ENCODE measurements at places on chromosomes 6 and 20.

DNA sequence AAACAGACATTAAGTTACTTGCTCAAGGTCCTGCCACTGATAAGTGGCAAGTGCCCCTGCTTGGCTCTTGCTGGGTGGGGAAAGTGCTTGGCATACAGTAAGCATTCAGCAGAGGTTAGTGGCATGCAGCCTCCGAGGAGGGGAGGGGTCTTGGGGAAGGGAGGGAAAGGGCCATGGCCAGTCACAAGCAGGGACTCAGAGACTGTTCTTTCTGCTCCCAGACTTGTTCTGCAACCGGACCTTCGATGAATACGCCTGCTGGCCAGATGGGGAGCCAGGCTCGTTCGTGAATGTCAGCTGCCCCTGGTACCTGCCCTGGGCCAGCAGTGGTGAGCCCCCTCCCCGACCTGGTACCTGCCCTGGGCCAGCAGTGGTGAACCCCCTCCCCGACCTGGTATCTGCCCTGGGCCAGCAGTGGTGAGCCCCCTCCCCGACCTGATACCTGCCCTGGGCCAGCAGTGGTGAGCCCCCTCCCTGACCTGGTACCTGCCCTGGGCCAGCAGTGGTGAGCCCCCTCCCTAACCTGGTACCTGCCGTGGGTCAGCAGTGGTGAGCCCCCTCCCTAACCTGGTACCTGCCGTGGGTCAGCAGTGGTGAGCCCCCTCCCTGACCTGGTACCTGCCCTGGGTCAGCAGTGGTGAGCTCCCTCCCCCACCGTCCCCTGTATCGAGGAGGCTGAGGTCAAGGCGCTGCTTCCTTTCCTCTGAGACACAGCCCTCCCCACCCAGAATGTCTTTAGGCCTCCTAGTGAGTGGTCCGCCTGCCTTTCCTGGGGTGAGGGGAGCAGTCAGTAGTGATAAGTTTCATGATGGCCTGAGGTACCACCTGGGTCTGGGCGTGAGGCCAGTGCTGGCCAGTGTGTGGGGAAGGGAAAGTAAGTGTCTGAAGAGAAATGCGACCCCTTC is 8.9 kb downstream of the GLP1R start:
- no peak for DNase-seq

DNA sequence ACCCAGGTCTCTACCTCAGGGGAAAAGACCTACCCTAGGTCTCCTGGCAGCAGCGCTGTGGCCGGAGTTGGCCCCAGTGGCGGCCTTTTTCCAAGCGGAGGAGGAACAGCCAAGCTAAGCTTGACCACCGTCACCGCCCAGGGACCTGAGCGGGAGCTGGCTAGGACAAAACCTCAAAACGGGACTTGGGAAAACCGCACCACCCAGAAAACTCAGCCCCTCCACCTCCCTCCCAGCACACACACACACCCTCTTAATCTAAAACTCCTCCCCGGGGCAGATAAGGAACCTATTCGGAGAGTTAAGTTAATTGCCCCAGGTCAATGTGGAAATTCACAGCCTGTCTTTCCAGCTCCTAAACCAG is 2.7 kb upstream of the TRERF1 start:
- DNase-seq, result no peak

GRCh38 chr6:130865793-130866192 is 38.6 kb downstream of the SMLR1 start:
- DNase-seq, result no peak

- no peak for DNase-seq
Observed at GRCh38 chr6:20693466-20694063, 159.3 kb downstream of the CDKAL1 start.

- no peak for DNase-seq
Observed at GRCh38 chr6:90905351-90905750, 318.5 kb upstream of the MAP3K7 start.

DNA sequence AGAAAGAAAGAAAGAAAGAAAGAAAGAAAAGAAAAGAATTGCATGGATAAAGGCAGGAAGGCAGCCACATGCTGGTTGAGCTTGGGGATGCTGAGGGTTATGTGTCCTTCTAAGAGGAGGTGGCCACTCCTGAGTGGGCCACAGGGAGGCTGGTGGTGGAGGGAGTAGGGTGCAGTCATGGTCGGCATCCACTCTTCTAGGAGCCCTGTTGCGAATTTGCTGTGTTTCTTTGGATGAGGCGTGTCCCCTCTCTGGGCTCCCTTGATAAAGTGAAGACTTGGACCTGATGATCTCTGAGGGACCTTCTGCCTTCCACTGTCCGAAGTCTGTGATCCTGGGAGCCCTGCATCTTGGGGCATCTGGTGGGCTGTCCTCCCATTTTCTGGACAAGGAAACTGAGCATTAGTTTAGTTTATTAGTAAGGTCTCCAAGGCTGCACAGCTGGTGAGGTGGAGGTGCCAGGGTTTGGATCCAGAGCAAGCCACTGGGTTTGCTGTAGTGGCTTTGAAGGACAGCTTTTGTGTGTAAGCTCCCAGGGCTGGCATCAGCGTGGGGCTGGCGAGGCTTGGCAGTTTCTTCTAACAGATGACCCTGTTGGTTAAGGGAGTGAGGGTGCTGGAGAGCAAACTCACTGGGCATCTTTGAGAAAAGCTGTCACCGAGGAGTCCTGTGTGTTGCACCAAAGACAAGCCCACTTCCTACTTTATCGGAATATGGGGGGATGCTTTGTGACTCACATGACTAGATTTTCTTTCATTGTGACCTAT is 4.3 kb downstream of the DLGAP4 start:
- no peak for DNase-seq

DNA sequence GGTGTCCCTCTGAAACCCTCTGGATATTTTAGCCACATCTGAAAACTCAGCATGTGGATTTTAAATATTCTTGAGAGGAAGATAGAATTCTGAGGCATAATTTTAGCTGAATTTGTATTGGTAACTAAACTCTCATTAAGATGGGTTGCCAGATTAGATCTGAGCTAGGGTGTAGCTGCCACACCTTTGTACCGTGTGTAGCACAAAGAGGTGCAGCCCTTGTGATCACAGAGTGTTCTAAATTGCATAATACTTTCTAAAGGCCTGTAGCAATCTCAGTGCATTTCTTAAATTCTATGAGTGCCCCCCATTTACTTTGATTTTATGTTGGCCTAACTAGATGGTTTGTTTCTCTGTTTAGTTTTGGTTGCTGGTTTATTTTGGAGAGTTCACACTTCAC is 53.0 kb downstream of the FLRT3 start:
- no peak for DNase-seq

DNA sequence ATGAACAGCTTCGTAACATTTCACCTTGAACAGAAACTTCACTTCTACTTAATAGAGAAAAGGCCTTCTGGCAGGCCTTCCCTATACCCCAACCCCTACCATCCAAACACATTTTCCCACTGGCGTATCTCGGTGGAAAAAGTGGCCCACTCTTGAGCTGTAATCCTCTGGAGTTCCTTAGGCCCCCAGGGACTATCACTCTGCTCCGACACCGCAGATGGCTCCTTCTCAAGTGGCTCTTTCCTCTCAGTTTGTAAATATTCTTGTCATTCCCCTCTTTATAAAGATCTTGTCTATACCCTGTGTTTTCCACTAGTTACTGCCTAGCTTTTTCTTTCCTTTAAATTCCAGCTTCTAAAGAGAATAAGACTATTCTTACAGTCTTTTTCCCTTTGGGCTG is 108.7 kb downstream of the MYB start:
- no peak for DNase-seq

DNA sequence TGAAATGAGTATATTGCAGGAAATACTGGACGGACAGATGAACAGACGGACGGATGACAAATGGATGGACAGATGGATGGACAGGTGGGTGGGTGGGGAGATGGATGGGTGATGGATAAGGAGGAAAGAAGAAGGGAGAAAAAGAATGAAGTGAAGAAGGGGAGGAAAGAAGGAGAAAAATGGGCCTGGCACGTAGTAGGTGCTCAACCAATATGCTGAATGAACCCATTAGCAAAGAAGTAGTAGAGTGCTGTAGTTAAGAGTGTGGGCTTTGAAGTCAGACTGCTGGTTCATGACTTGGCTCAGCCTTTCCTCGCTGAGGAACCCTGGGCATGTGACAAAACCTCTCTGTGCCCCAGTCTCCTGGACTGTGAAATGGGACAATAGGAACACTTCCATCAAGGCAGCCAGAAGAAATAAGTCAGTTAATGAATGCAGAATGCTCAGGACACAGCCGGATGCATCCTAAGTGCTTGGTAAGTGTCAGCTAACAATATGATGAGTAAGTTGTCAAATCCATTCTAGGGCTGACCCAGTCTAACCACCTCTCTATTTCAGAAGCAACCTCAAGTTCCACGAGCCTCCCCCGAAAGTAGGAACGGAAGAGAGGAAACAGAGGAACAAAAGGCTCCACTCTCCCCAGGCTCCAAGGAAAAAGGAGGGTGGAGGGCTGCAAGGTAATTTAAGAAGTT is 37.9 kb downstream of the PREX1 start:
- DNase-seq, result no peak

GRCh38 chr6:117167520-117168271 is 97.7 kb upstream of the VGLL2 start:
- DNase-seq, result no peak

- no peak for DNase-seq
Observed at GRCh38 chr6:8633762-8634161, 198.4 kb upstream of the SLC35B3 start.

- no peak for DNase-seq
Observed at GRCh38 chr20:63527184-63527583, 6.6 kb downstream of the PPDPF start.

GRCh38 chr6:8325743-8326142 is 109.6 kb downstream of the SLC35B3 start:
- DNase-seq, result no peak

DNA sequence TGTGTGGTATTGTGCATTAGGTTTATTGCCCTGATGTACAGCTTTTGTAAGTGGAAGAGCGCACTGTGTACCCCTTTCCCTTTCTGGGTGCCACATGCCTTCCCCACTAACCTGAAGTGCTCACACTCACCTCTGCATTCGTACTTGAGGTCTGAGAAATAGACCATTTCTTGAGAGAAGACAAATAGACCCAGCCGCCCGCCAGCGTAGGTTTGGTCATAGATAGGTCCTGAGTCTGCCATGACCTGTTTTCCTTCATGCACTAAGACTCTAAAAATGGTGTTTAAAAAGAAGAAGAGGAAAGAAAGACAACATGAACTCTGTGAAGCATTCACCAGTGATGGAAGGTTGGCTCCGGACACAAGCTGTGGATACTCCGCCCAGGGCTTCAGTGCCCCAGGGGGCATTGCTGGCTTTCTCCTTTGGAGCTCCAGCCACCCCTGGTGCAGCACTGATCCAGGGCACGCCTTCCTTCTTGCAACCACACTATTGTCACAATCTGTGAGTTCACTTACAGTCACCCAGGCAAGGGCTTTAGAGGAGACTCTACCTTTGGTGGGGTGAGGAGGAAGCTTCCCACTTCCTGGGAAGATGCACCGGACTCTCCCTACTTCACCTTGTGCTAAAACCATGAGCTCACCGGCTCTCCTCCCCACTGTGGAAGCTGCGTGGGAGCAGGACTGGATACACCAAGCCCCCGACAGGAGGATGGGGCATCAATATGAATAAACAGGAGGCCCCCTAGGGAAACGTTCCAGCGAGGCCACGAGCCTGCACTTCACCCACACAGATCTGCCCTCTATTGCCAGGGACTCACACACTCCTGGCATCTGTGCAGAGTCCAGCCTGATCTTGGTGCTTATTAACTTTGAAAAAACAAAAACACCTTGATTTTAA is 33.3 kb downstream of the THBS2 start:
- DNase-seq, result no peak

DNA sequence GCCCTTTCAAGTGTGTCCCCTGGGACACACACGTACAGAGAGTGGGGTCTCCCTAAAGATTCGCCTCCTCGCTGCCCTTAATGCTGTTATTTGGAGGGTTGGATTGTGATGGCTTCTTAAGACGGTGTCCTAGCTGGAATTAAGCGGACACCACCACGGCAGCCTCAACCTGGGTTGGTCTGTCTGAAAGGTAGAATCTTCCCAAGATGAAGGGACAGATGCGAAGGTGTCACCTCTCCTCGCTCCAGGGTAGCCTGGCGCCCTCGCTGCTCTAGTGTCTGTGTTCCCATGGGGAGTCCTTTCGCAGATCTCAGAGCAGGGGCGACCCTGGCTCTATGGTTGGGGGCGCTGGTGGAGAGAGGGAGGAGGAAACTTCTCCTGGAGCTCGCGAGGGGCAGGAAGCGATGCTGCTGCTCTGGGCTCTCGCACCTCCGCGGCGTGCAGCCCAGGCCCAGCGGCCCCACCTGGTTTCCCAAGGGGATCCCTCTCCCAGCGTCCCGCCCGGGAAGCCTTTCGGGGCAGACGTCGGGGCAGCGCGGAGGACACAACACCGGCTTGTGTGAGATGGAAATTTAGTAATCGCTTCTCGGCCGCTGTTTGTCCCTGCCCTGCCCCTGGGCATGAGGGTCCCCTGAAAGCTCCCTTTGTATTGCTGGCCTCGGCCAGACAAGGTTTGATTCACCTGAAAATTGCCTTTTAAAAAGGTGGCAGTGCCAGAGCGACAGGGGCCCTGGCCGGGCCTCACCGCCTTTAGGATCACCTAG is 1.7 kb downstream of the RSPO3 start:
- no peak for DNase-seq

DNA sequence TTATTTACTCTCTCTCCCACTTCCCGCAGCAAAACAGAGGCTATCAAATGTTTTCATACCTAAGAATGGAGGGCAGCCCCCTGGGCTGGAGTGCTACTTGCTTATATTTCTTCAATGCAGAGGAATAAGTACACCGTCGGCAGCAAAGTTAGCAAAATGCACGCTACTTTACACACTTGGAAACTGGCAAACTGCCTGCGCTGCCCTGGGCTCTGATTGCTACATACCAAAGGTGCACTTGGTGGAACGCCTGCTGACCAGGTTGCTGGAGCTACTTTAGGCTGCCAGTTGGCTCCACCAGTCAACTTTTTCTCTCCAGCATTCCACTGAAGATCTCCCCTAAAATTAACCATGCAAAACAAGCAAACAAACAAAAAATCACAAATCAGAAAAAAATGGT is 62.4 kb downstream of the PRSS35 start:
- no peak for DNase-seq

GRCh38 chr6:41072836-41073202 is at the start of gene NFYA:
NFYA (plus strand) TSS chr6:41072974; CDS start chr6:41079090, 6,116 bp downstream.
- DNase-seq, result no peak

GRCh38 chr6:142568857-142569597 is 267.2 kb downstream of the ADGRG6 start:
- DNase-seq, result no peak
